ENCODE measurements at places on chromosomes 4 and X.

- DNase-seq: no peak
Measured at GRCh38 chr4:16887887-16888286, 10.6 kb downstream of the LDB2 start.

DNA sequence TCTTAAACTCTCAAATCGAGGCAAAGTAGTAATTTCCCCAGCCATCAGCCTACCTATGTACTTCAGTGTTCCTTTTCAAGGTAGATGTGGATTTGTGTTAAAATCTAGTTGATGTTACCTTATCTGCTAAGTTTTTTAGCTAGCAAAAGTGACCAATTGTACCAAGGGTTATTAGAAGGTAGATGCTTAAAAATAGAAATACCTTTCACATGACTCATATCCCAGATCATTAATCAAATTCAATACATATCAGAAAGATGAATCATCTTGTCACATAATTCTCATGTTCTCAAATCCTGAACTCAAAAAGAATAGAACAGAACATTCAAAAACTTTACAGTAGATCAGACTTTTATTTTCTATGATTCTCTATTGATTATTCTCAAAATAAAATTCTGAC, 3.5 kb downstream of the ENAM start:
- peak; percentile 31 for DNase-seq

GRCh38 chr4:105633241-105633640, 75.2 kb downstream of the INTS12 start:
- DNase-seq: no peak

DNA sequence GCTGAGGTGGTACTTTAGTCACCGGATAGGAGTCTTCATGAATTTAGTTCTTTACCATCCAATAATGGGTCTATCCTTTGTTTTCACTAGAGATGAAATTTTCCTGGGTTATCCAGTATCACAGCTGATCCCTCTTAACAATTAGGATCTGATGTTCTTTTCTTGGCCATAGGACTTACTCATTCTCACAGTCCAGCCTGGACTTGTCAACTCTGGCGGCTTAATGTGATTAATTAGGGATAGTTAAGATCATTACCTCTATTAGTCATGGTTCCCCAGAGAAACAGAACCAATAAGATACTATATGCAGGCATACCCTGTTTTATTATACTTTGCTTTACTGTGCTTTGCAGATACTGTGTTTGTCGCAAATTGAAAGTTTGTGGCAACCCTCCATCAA, 272.7 kb upstream of the FAT4 start:
- no peak for DNase-seq

DNA sequence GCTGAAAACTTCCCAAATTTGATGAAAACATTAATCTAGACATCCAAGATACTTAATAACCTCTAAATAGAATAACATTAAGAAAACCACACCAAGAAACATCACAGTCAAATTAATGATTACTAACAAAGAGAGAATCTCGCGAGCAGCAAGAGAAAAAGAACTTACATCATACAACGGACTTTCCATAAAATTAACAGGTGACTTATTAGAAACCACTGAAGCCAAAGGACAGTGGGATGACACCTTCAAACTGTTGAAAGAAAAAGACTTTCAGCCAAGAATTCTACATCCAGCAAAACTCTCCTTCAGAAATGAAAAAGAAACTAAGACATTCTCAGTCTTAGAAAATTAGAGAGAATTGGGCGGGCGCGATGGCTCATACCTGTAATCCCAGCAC, 232.0 kb downstream of the SNCA start:
- DNase-seq: no peak

DNA sequence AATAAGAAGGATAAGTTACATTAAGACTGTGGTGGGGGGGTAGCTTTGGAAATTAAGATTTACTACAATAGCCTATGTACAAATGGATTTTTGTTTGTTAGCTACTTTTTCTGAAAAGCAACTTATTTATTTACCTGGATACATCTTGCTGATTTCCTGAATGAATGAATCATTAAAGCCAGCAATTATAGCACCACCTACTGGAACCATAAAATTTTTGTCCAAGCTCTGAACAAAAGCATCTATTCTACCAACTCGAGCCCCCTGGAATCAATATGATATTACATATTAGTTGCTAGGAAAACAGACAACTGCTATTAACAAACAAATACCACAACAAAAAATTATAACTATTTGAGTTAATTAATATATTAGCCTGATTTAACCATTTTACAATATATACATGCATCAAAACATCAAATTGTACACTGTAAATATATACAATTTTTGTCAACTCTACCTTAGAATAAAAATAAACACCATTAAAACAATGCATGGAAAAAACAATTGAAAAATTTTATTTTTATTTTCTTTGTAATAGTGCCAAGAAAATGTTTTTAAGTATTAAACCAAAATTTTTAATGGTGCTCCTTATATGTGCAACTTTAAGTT, 15.3 kb downstream of the SEPSECS start:
- DNase-seq: no peak

GRCh38 chr4:148510211-148510610, 68.0 kb upstream of the NR3C2 start:
- no peak for DNase-seq
